B cell (primary cell): ENCODE measurements at places on chromosomes 1 and 21. TPM values are rescaled to one million over a fixed set of nuclear protein-coding genes. Genes with fewer than 3 reads are reported as not detected.

- no peak for DNase-seq
Measured at GRCh38 chr1:45152126-45152525, 54.3 kb downstream of the ZSWIM5 start.

GRCh38 chr1:18812453-18812939 lies 47.0 kb downstream of the TAS1R2 start:
- no peak for DNase-seq

GRCh38 chr1:67721650-67722291 lies 36.8 kb downstream of the GADD45A start:
- no peak for DNase-seq

Gene DISP3
- 1.6 and 2.3 TPM in 2 replicates for total RNA-seq

- no peak for DNase-seq
Measured at GRCh38 chr1:184595596-184595995, 159.1 kb downstream of the EDEM3 start.

- DNase-seq = no peak
Measured at GRCh38 chr1:53220962-53221286, 490 bp upstream of the CZIB start.

- no peak for DNase-seq
Measured at GRCh38 chr1:204711103-204711946, 25.8 kb upstream of the LRRN2 start.

- no peak for DNase-seq
Measured at GRCh38 chr21:17032141-17032655, 480.6 kb upstream of the CXADR start.

Gene TP73
- 1.2 and 2.0 TPM in 2 replicates for total RNA-seq

DNA sequence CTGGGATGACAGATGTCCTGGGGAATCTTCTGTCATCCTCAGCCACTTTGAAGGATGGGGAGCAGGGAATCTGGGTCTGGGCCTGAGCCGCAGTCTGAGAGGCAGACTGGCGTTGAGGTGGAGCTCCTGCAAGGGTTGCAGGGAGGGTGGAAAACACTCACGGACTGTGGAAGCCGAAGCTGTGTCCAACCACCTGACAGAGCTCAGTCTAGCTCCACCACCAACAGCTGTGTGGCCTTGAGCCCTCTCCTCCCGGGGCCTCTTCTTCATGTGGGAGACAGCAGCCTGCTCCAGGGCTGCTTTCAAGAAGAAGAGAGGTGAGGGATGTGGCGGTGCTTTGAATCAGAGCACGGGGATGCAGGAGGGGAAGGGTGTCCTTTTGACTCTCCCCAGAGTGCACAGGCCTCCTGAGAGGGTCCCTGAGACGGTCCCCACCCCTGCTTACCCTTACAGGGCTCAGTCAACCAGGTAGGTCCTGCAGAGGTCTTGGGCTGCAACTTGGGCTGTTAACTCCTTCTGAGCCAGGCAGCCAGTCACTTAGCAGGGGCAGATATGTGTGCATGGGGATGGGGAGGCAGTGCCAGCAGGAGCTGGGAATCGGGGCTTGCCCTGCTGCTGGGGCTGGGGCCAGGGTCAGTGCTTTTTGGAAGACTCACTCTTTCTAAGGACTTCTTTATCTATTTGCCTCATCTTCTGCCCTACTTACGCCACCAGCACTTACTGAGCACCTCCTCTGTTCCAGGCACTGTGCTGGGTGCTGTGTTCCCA lies 216.3 kb downstream of the PTPRU start:
- DNase-seq = no peak

DNA sequence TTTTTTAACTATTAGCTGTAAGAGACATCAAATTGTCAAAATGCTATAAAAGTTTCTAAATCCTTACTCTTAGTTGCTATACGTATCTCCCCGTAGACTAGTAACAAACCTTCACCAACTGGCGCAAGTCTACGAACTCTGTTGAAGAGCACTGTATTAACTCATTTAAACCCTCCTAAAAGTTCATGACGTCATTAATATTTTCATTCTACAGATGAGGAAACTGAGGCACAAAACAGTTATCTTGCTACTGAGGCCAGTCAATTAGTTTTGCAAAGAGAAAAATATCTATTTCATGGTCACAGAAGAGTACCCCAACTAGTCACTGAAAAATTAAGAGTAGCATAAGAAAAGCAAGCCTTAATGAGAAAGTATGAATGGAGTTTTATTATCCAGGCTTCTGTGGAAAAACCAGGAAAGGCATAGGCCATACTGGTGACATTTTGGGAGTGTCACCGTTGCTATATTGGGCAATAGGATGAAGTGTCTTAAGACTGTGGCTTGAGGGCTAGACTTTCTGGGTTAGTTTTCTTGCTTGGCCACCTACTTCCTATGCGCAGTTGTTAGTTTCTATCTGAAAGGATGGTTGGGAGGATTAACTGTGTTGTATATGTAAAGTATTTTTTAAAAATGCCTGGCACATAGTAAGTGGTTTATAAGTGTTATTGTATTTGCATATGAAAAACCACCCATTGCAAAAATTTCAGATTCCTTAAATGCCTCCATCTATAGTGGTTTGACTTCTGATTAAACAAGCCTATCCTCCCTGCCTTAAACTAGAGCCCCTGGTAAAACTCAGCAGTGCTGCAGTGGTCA lies 52.4 kb upstream of the SYT14 start:
- DNase-seq = no peak

Gene RUNX3
- 116 and 127 TPM in 2 replicates for total RNA-seq

DNA sequence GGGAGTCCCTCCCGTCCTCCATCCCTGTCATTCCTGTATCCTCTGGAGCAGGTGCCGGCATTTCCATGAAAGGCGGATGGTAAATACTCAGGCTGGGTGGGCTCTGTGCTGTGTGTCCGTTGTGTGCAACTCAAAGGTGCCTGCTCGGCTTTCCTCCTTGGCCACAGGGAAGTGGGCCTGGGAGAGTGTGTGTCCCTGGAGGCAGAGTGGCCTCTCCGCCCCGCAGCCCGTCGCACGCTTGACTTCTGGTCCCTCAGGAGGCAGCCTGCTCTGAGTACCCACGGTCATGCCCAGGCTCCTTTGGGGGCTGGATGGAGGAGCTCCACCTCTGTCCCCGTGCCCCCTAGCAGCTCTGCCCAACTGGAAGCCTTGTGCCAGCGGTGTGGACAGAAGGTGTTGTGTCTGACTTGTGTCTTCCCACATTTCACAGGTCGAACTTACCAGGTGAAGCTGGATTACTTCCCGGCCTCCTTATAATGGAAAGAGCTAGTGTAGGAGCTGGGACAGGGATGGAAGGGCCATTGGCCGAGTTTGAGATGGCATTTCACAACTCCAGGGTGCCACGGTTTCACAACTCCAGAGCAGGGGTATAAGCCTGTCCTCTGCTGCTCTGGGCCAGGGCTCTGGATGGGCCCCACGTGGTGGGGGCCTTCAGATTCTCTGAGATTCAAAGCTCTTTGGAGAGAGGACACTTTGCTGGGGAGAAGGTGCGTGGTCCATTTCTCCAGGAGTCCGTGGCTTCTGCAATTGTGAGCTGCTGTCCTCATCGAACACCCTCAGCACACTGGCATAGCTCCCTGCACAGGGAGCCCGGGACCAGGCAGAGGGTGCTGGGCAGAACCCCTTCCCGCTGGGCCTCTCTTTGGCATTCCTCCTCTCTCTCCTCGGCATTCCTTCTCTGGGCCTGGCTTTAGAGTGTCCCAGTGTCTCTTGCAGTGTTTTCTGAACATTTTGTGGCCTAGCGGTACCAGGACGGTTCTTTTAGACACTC lies 152.7 kb upstream of the COL6A1 start:
- no peak for DNase-seq

DNA sequence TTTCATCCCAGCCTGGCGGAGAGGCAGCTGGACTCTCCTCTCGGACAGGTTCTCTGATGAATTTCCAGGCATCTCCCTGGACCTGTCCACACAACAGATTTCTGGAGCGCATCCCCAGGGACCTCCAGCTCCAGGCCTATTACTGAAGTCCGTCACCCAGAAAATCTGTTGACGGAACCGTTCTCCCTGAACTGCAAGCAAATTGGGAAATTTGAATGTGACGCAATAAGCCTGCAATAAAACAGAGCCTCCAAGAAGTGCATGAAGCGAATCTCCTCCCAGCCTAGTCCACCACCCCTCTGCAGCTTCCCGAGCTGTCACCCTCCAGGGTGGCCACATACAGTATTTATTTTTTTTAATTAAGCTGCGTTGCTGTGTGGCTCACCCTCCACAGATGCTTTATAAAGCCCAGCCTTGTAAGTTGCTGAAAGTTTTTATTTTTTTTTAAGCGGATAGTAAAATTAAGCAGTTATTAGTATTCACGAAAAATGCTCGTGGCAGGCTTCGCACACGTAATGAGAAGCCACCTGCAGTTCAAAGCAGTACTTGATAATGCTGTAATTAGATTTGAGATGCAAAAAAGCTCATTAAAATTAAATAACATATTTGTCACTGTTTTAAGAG lies 173.3 kb downstream of the CAMTA1 start:
- no peak for DNase-seq

Gene HOOK1
- 12.0 and 12.6 TPM in 2 replicates for total RNA-seq

DNA sequence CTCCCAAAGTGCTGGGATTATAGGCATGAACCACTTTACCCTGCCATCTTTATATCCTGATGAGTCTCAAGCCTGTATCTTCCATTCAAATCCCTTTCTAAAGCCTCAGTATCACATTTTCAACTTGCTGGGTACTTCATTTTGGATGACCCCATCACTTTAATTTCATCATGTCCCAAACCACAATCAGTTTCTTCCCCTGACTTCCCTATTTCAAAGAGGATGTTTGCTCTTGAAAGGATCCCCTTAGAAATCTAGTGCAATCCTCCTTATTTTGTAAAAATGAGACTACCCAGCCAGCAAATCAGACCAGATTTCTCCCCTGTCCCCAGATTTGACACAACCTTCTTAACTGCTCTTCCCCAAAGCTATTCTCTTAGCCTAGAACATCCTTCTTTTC lies 7.0 kb upstream of the TRIT1 start:
- DNase-seq = no peak

- DNase-seq = peak; percentile 74
Measured at GRCh38 chr1:183567584-183567983, 22.7 kb downstream of the NCF2 start.

- DNase-seq = no peak
Measured at GRCh38 chr1:217673387-217673786, 42.2 kb downstream of the SPATA17 start.

GRCh38 chr1:211503542-211503941 lies 11.6 kb upstream of the RD3 start:
- no peak for DNase-seq

DNA sequence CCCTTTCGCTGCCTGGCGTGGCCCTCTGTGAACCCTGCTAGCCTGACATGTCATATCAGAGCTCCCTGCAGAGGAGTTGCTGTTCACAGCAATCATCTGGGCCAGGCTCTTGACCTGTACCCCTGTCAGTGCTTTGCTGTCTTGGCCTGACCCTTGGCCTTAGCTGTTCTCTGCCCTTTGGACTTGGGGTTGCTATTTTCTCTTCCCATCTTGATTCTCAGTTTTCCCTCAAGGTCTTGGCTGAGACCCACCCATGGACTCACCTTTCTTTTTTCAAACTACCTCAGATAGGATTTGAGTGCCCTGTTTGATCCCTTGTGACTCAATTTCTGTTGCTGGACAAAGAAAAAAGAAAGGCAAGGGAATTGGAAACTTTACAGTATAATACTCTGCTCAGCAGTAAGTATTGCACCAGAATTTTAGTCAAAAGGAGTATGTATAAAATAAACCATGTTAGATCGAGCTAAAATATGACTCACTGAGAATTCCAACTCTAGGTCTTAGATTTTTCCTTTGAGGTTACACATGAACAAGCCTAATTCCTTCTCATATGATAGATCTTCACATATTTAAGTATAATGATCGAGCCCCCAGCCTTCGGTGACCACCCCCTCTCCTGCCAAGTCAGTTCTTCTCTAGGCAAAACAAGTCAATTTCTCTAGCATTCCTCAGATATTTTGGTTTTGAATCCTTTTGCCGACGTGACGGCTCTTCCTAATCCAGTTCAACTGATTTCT lies 110.5 kb downstream of the NGF start:
- DNase-seq = no peak

Gene C1orf116
- 0.10 TPM in 1 of 2 replicates, not detected in the other for total RNA-seq

GRCh38 chr1:10973956-10974881 lies 38.2 kb upstream of the TARDBP start:
- no peak for DNase-seq

DNA sequence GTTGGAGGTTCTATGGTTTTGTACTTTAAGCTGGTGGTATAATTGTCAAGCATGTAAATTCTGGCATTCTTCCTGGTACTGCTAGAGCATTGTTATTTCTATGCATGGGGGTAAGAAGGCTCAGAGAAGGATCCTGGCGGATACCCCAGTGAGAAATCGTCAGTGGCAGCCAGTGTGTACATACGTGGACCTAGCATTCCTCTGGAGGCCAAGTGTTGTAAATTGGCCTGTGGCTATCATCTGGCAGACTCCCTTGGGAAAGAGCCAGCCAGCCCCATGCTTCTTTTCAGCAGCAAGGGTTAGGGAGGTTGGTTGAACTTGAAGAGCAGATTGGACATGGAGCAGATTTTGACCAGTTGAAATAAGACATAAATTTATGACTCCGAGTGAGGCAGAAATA lies 5.2 kb upstream of the AGO3 start:
- DNase-seq = no peak

DNA sequence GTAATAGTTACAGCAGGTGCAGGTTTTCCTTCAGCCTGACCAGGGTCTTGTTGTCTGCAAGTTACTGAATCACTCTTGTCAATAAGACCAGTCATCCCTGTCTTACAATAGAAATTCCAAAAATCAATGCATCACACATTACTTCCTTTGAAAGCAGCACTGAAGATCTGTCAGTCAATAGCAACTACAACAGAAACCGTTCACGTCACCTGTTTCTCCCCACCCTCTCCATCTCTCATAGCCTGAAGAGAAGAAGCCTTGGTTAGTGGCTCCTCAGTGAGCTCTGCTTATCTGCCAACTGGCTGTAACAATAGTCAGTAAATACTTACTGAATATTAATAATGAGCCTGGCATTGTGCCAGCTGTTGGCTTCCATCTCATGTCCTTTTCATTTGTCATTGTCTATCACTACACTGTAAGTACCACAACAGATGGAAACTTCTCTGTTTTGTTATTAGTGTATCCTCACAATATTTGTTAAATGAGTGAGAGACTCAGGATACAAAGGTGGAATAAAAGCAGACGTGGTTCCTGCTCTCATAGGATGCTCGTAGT lies 195.2 kb downstream of the S1PR1 start:
- no peak for DNase-seq

GRCh38 chr1:25620211-25620610 lies 3.6 kb downstream of the MAN1C1 start:
- DNase-seq = no peak

GRCh38 chr1:118981436-118981835 lies 6.7 kb downstream of the TBX15 start:
- DNase-seq = no peak

- DNase-seq = no peak
Measured at GRCh38 chr1:24654010-24654409, 10.9 kb downstream of the SRRM1 start.
